ENCODE measurements at places on chromosomes 3 and 15. TPM values are rescaled to one million over a fixed set of nuclear protein-coding genes. Genes with fewer than 3 reads are reported as not detected.

Gene MRPS11
- 23.4 TPM for total RNA-seq

Gene SERPINI1
- 2.6 TPM for total RNA-seq

Gene HTR3D
- not detected for total RNA-seq

Gene MESP1
- total RNA-seq: under 0.01 TPM

Gene POPDC2
- not detected for total RNA-seq

Gene SPSB4
- total RNA-seq: under 0.01 TPM

Gene WNT5A
- total RNA-seq: 3.6 TPM
